Stomach (tissue), 19 donors: ENCODE measurements at places on chromosomes 13 and 19. TPM values are rescaled to one million over a fixed set of nuclear protein-coding genes. Genes with fewer than 3 reads are reported as not detected.
A peak's percentile ranks its signal among the peaks of the same experiment; 100 is the strongest.

DNA sequence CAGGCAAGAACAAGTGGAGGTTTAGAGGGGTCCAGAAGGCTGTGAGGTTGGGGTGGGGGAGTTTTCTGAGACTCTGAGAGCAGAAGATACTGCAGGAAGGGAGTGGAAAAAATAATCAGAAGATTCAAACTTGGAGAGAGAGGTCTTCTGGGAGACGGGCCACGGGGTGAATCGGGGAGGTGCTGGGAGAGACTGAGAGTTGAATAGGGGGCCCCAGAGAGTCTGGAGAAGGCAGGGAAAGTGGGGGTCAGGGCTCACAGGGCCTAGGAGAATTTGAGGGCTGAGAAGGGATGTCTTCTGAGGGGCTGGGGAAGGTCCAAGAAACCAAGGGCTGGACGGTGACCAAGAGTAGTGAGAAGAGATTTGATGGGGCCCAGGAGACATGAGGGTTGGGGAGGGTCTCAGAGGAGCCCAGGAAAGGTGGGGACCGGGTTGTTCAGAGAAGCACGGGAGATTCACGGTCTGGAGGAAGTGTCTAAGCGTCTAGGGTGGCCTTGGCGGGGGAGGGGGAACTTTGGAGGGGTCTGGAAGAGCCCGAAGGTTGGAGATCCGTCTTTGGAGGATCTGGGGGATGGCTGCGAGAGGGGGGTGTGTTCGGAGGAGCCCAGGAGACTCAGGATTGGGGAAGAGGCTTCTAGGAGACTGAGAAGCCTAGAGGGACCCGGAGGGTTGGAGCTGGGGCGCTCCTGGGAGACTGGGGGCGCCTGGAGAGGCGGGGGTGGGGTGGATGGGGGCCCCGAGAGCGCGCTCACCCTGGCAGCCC lies 1.5 kb downstream of the KCNC3 start:
- H3K4me3 ChIP-seq = no peak overlapping the region
- DNase-seq = no peak
- peaks cover 56% of the 10 kb centered on the region for H3K4me1 ChIP-seq

DNA sequence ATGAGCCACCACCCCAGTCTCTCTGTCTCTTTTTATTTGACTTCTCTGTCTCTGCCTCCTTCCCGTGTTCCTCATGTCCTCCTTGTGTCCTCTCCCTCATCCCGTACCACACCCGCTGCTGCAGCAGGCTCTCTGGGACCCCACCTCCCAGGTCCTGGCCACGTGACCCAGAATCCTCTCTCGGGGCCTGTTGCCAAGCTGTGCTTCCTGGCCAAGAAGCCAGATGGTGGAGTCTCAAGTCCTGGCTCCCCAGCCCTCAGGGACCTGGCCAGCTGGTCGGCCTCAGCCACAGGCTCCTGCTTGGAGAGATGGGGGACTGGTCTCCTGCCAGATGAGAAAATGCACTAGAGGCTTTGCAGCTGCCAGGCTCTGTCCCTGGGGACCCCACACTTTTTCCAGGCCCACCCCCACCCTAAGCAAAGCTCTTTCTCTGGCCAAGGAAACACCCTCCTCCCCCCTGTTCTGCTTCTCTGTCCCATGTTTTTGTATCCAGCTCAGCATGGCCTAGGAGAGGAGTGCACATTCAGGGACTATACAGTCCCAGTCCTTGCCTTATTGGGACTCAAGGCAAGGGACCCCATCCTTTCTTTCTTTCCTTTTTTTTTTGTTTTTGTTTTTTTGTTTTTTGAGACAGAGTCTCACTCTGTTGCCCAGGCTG lies 34.3 kb upstream of the SHKBP1 start:
- H3K36me3 ChIP-seq = no peaks in the 10 kb centered on the region
- H3K4me3 ChIP-seq = no peak overlapping the region
- DNase-seq = peak; percentile 32
- no peaks in the 10 kb centered on the region for H3K4me1 ChIP-seq

- no peak for DNase-seq
- H3K4me1 ChIP-seq = peaks cover 10% of the 10 kb centered on the region
- no peak overlapping the region for H3K27ac ChIP-seq
These were observed 24.4 kb upstream of the GPR12 start for GRCh38 chr13:26784704-26785639.

DNA sequence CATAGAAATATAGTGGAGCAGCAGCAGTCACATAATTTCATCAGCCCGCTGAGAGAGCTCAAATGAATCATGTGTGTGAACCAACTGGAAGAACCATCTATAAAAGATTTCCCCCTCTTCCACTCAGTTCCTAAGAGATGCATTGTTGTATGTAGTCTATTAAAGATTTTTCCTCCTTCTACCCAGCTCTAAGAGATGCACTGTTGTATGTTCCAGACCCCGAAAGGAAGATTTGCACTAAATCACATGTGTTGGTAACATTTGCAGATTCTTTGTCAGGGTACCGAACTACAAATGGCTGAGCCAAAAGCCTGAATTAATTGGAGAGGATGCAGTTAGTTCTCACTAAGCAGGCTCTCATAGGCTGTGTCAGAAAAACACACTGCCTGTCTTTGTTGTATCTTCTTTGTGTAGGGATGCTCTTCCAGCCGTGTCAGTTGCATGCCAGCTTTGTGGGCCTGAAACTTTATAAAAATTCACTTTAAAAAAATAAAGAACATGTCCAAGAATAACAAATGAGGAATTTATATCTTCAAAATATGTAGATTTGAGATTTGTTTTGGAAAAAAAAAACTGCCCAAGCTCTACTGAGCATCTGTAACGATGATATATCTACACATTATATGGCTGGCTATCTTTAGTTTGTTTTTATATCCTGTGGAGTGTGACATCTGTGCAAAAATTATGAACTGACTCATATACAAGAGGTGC lies 223.1 kb downstream of the MZT1 start:
- no peaks in the 10 kb centered on the region for H3K36me3 ChIP-seq
- H3K4me3 ChIP-seq = no peak overlapping the region
- no peaks in the 10 kb centered on the region for H3K4me1 ChIP-seq
- DNase-seq = no peak
- H3K27me3 ChIP-seq = no peaks in the 10 kb centered on the region
- no peak overlapping the region for H3K27ac ChIP-seq

Gene C13orf46
- total RNA-seq = 0.58 TPM
